ENCODE measurements at places on chromosomes 2 and 18.

- no peak for DNase-seq
Observed at GRCh38 chr2:238644095-238645081, 203.5 kb upstream of the TWIST2 start.

GRCh38 chr2:75289771-75290170, 90.5 kb upstream of the TACR1 start:
- no peak for DNase-seq

DNA sequence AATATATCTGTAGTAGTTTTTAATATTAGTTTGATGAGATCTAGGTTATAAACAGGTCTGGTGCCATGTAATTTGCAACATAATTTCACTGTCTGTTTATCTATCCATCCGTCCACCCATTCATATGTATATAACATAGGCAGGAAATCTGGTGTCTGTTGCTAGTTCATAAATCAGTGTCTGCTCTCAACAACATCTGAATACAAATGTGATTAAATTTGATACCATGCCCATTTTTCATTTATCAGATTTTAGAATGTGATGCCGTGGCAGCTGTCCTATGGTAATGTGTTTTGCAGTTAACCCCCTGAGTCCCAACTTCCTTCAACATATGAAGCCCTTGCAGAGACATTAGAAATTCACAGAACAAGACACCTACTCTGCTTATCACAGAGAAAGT, 228.4 kb downstream of the CMPK2 start:
- DNase-seq, result no peak

- no peak for DNase-seq
Observed at GRCh38 chr2:224283466-224283965, 118.4 kb downstream of the FAM124B start.
